HCEC 1CT (cell line): ENCODE measurements at places on chromosomes 5 and 9.

DNA sequence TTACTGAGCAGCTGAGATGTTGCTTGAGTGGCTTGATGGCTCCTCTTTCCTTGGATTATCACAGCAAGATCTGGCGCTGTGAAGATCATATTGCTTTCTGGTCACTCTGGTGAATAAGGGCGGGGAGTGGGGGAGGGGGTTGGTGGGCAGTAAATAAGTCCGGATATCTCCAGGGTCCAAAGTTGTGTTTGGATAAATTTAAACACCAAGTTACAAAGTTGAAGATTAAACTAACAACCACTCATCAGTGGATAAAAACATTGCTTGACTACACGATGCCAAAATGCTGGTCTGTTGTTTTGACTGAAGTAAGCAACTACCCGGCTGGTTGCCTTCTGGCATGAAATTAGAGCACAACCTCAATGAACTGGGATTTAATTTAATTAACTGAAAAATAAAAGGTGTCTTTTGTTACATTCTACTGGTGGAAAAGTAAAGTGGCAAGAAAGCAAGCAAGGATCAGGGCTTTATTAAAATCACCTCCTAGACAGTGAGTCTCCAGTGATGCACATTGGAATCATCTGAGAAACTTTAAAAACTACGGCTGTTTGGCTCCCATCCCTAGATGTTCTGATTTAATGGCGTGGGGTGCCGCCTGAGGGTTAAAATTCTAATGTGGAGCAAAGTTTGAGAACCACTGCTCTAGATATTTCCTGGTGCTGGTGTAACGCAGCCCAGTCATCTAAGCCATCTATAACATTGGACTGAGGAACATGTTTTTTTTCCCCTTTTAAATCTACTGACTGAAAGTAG, 86.7 kb upstream of the AGXT2 start:
- no peak for DNase-seq

DNA sequence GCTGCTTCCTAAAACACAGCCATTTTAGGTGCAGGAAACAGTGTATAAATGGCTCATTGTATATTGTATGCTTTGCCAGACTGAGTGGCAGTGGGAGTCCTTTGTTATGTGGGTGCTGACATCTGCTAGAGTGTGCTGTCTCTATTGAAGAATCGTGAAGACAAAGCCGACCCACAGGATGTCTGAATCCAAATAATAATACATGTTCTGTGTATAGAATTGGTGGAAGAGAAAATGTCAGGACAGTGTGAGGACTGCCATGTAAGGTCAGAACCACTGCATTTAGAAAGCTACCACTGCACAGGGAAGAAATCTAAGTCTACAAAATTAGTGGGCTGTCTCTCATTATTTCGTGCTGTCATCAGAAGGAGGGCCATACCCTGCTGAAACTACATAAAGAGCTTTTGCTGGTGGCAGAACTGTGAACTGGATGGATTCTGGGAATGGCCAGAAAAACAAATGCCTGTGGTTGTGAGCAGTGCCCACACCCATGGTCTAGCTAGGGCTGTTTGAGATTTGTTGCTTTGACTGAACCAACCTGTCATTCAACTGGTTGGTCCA, 2.5 kb downstream of the IL7R start:
- DNase-seq: peak; percentile 10

DNA sequence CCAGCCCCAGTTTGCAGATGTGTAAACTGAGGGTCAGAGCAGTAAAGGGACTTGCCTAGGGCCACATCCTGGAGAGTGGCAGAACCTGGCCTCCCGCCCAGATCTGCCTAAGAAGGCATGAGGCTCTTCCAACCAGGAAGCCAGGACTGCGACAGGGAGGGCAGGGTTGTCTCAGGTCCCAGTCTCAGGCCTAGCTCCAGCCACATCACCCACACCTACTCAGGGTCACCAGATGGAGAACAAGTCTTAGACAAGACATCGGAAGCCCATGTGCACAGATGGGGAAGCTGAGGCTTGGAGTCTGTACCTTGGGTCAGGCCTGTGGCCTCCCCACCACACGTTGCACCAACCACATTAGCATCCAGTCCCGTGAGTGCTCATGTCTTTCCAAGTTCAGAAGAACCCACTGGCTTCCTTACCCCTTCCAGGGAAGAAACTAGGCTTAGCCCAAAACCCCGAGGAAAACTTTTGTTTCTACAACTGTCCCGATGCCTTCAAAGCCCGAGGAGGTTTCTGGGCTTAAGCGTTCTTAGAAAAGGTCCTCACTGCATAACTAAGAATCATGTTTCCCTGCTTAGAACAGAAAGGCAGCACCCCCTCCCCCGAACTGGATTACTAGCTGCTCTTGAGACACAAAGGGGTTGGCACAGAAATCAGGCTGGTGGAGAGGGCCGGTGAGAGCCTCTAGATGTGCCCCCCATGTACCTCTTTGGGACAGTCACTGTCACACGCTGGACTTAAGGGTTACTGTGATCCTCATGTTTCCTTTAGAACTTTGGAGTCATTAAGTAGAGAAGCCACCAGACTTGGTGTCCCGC, 2.2 kb downstream of the FAM78A start:
- no peak for DNase-seq

- DNase-seq: peak; percentile 39
These were observed 2.6 kb upstream of the DAPK1 start for GRCh38 chr9:87494970-87495471.

DNA sequence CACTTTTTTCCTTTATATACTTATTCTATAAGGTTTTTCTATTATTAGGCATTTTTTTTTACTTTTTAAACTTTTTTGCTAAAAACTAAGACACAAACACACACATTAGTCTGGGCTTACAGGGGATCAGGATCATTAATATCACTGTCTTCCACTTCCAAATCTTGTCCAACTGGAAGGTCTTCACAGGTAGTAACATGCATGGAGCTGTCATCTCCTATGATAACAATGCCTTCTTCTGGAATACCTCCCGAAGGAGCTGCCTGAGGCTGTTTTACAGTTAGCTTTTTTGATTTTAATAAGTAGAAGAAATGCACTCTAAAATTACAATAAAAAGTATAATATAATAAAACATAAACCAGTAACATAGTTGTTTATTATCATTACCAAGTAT, 345.5 kb upstream of the PTGER4 start:
- DNase-seq: no peak

DNA sequence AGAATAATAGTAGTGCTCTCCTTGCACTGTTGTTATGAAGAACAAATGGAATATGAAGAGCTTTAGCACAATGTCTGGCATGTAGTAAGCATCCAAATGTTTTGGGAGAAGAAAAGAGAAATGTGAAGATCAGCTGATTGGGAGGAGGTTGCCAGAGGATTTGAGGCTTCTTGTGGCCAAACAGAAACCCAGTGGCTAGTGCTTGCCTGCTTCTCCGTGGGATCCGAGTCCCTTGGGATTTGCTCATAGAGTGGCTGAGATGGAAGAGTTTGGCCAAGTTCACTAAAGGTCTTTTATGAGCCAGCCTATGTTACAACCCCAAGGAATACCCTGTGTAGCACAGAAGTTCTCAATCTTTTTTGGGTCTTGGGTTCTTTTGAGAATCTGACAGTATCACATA, 86.0 kb downstream of the ANGPTL2 start:
- DNase-seq: no peak

DNA sequence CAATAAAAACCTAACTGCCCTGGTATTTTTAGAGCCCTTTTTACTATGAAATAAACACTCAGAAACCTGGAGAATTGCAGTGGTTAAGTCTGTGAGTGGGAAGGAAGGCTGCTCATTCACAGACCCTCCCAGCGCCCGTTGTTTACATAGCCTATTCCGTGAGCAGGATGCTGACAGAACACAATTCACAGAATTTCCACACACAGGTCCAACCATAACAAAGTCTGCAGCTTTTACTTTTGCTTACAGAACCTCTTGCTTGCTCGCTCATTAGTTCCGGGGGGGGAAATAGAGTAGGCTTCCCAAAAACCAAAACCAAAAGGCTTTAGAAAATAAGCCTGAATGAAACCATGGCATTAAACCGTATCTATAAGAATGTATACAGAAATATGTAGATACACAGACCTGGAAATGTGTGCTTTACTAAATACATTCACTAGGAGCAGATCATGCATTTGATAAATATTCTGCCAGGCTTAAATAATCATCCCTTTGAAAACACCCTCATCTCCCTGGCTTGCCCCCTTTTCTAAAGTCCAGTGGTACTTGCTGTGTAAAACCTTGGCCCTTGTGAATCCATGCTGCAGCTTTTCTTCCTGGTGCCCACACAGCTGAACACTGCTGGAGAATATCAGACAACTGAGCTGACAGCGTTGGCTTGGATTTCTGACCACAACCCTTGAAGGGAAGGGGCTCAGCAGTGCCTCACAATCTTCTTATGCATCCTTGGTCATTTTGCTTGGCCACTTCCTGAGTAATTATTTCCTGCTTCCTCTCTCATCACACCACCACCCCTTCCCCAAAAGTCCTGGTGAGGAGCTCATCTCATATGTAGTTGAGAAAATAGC, 128.0 kb downstream of the FANCC start:
- no peak for DNase-seq

DNA sequence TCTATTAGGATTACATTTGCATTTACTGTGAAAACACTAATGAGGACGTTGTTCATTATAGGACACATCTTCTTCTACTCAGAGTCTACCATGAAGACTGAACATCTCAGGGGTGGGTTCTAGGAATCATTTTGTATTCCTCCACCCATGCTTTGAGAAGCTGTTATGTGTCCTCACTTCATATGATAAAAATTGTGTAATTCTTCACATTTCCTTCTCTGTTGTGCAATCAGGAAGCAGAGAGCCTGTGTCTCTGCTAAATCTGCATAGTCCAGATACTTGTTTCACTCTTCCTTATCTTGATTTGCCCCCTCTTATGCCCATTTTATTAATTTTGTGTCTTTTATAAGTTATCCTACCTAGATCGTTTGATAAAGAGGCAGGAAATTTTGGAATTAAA, 97.8 kb upstream of the IQGAP2 start:
- DNase-seq: no peak

GRCh38 chr9:128215491-128216409, 12.6 kb downstream of the DNM1 start:
- DNase-seq: peak; percentile 26

- DNase-seq: no peak
These were observed 321.0 kb upstream of the TRPC7 start for GRCh38 chr5:136686192-136686872.

DNA sequence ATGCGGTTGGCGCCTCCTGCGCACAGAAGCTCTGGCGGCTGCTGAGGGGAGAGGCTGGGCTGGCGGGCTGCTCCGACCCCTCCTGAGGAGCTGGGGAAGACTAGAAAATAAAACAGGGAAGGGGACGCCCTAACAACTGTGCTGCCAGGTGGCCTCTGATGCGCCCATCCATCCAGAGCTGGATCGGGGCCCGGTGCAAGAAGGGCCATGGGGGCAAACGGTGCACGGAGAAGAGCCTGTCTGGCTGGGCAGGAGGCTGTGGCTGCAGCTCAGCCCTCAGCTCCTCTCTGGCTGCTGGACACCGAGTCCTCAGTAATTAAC, 21.0 kb upstream of the MRNIP start:
- DNase-seq: no peak

GRCh38 chr9:93177676-93178075, 6.3 kb upstream of the WNK2 start:
- no peak for DNase-seq

DNA sequence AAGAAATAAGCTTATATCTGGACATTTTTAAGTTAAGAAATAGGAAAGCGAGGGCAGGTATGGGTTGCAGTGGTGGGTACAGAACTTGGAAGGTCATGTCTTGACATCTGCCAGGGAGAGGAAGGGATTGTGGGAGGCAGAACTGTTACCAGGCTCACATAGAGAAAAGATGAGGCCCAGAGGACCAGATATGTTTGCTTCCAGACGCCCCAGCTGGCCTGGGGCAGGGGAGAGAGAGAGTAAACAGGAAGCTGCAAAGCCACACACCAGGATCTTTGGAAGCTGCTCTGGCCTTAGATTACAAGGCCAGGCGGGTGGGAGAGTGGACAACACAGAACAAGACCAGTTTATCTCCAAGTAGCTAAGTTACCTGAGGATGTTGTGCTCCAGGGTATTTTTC, 71.2 kb downstream of the MARCHF11 start:
- no peak for DNase-seq

GRCh38 chr9:38066914-38067858, 1.8 kb downstream of the SHB start:
- DNase-seq: peak; percentile 38

GRCh38 chr5:69038539-69038938, 55.3 kb upstream of the SLC30A5 start:
- no peak for DNase-seq

- DNase-seq: peak; percentile 14
These were observed 197.5 kb downstream of the ARHGEF28 start for GRCh38 chr5:73823508-73823925.

DNA sequence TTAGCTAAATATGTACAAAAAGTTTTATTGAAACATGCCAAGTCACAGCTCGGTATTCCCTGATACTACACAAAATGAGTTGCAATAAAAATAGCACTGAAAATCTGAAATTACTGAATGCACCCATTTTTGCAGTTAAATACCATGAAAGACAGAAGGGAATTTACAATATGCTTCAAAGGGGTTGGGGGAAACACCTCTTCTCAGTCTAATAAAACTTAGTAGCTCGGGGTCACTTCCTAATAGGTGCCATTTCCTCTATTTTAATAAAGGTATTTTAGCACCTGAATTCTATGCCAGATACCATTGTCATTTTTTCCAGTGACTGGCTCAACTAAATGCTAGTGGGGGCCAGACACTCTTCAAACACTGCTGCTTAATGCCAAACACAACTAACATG, 204.1 kb upstream of the MEF2C start:
- no peak for DNase-seq

DNA sequence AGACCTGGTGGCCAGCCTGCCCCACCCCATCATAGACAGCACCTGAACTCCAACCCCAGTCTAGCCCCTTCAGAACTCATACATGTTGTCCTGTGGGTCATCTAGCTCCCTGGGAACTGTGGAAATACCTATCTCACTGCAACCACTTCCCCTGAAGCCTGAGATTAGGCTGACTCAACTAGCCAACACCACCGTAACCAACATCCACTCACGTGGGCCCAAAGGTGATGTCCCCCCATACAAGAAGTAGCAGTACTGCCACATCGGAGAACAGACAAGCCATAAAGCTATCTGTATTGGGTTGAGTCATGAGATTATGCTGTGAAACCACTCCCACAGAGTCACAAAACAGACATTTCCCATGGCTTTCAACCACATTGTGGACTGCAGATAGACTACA, 46.6 kb downstream of the OSMR start:
- no peak for DNase-seq
